ENCODE measurements at places on chromosomes 1 and 21. TPM values are rescaled to one million over a fixed set of nuclear protein-coding genes. Genes with fewer than 3 reads are reported as not detected.

- ATAC-seq = no peak
Observed at GRCh38 chr1:23673086-23673813, 18.4 kb upstream of the RPL11 start.

DNA sequence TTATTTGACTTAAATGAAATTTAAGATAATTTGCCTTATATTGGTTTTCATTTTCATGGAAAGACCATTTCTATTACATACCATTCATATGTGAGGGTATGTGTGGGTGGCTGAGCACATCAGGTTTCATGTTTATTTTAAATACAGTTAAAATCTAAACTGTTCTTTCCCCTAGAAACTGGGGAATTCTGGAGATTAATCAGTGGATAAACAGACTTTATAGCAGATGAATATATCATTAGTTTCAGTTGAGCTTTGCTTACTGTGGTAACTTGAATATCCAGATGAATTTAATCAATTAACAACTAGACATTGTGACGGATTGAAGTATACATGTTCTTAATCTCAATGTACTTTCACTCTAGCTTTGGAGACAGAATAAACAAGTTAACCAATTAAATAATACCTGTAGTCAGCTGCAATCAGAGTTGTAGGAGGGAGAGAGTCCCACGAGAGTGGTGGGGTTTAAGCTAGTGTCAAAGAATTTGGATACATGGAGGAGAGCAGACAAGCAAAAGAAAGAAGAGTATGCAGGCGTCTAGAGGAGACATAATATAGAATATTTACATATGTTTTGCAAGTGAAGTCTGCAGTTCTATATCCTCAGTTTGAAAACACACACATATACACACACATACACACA is 97.6 kb downstream of the PDE4B start:
- no peak for ATAC-seq

The SAMD11 gene
- 14.2 TPM for total RNA-seq

GRCh38 chr21:42471206-42471605 is 24.8 kb downstream of the RSPH1 start:
- no peak for ATAC-seq

DNA sequence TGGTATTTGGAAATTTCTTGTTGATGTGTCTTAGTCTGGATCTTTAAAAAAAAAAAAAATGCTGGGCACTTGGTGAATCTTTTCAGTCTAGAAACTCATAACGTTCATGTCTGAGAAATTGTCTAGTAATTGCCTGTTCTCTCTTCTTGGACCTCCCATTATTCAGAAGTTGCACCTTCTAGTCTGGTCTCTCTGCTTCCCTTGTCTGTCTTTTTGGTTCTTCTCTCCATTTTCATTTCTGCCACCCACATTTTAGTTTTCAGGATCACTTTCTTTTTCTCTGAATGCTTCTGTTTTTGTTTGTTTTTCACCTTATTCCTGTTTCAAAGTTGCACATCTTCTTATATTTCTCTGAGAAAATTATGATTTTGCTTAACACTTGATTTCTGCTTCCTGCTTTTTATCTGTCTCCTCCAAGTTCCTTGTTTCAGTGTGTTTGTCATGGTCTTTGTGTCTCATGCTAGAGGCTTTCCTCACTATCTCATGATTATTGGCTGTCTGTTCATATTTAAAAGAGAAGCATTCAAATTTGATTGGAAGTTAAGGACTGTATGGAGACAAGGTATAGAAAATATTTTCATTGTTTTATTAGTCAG is 21.3 kb downstream of the BACE2 start:
- ATAC-seq = no peak

DNA sequence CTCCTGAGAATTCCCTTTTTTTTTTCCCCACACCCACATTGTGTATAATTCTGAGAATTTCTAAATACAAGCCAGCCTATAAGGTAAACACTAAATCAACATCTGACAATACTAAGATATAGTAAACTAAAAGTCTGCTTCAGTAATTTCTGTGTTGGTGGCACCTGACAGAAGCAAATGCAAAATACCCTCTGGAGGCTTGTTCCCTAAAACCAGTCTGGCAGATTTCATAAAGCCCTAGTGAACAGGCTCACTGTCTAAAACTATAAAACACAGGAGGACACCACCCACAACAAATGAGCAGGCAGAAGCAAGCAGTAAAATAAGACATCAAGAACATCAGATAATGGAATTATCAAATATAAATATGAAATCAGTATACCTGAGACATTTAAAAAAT is 11.5 kb downstream of the TRIM33 start:
- no peak for ATAC-seq

- no peak for ATAC-seq
Observed at GRCh38 chr1:110254604-110255391, 44.7 kb downstream of the KCNC4 start.

The SV2A gene
- 7.9 TPM for total RNA-seq

GRCh38 chr1:222886194-222886854 is 71.5 kb downstream of the DISP1 start:
- no peak for ATAC-seq

The WNT2B gene
- total RNA-seq = 2.8 TPM

The C1QTNF12 gene
- 1.8 TPM for total RNA-seq

- no peak for ATAC-seq
Observed at GRCh38 chr1:147156642-147157041, 15.6 kb downstream of the PRKAB2 start.

DNA sequence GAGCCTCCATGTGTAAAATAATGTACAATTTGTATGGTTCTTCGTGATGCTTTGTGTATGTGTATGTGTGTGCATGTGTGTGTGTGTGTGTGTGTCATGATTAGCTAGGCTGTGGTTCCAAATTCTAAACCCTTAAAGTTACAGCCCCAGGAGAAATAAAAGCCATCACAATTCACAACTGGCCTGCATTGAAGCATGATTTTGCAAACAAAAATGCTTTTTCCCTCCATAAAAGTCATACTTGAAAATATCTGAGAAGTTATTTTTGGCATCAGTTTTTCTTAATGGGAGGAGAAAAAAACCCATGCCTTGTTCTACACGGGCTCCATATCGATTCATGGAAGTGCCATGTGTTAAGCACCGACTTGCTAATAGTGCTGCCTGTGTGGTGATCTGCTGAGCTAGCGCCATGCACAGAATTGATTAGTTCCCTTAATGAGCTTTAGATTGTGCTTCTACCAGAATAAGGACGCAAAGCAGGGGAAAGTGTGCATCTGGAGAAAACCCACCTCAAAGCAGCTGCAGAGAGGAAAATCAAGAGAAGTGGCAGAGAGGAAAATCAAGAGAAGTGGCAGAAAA is 207.3 kb downstream of the DSCAM start:
- no peak for ATAC-seq

GRCh38 chr1:18041685-18042355 is 65.8 kb upstream of the IGSF21 start:
- ATAC-seq = no peak

The KCNQ4 gene
- total RNA-seq = 10.3 TPM

DNA sequence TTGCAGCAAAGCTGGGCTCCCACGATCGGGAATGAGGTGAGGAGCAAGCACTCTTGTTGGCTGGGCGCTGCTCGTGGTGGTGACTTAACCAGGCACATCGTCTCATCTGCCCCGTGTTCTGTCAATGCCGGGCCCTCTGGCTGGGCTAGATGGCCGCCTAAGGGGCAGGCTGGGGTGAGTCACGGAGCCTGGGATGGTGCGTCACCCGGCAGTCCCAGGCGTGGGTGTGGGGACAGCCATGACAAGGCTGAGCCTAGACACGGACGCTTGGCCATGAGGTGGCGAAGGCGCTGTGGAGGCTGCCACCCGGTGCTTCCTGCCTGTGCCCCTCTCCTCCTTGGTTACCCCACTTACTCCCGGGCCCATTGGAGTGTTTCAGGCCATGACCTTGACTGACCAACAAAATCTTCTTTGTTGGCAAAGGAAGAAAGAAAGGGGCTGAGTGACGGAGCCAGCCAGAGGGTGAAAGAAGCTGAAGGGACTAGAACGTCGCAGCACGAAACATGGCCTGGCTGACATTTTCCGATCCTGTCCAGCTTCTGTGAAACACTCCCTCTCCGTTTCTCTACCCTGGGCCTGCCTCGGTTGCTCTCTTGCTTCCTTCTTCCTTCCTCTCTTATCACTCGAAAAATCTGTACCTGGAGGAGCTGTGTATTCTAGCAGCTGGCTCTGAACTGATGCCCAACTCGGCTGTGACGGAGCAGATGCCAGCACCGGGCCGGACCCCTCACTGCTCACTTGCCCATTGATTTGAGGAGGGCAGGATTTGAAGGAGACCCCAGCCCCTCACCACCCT is 596 bp downstream of the CD247 start:
- ATAC-seq = no peak

DNA sequence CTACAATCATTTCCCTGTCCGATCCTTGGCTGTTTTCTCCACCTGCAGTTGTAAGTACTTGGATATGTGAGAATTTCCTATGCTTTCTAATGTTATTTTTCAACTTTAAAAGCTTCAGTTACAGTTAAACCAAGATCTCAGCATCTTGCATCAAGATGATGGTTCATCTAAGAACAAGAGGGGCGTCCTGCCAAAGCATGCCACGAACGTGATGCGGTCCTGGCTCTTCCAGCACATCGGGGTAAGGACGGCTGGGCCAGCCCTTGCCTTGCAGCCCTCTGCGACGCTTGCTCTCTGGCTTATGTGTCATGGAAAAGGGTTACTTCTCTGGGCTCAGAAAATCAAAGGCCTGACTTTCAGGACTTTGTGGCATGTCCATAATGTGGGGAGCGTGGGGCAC is 46.8 kb downstream of the PKNOX1 start:
- ATAC-seq = no peak

DNA sequence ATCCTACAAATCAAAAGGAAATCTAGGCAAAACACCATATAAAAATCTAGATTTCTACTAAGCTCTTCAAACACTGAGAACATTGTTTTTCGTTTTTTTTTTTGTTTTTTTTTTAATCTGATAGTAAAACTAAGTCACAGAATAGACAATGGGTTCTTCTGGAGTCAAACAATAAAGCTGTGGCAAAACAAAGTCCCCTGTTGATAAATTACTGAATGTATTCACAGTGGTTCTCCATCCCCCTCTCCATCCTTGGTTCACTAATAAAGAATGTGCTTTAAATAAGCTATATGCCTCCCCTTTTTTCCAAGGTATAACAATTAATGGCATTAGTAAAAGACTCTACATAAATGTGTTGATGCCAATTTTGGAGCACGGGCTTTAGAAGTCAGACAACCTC is 16.7 kb upstream of the ATP1B1 start:
- no peak for ATAC-seq

DNA sequence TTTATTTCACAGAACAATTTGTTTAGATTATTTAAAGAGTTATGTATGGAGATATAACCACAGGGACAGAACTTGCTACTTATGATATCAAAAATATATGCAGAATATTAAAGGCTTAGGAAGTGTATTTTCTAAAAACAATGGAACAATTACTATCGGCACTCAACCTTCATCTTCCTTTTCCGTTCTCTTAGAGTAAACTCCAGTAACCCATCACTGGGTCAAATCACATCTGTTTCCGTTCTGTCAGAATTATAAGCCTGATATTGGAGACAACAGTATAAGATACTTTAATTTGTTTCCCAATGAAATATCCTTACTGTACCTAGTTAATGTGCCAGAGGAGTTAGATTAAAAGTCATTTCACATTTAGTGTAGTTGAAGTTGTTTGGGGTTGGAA is 32.2 kb downstream of the DTL start:
- ATAC-seq = no peak

DNA sequence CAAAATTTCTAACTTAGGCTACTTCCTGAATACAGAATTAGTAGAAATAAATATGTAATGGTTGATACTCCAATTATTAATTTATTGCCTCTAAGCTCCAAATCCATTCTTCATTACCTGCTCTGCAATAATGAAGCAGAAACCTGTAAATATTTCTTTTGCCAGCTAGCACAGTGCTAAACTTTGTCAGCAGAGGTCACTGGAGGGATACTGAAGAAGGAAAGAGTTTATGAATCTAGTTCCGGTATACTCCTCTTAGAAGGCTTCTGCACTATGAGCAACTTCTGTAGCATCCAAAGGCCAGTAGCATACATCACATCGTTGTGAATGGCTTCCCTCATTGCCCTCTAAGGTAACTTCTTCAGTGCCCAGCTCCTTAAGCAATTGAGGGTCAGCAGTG is 81.0 kb upstream of the LHX8 start:
- ATAC-seq = no peak

The SYPL2 gene
- 2.0 TPM for total RNA-seq

The CELA3B gene
- total RNA-seq = not detected

GRCh38 chr1:177392336-177392735 is 221.6 kb downstream of the BRINP2 start:
- ATAC-seq = no peak

GRCh38 chr1:187854457-187854856 is 1025.7 kb downstream of the PLA2G4A start:
- no peak for ATAC-seq

DNA sequence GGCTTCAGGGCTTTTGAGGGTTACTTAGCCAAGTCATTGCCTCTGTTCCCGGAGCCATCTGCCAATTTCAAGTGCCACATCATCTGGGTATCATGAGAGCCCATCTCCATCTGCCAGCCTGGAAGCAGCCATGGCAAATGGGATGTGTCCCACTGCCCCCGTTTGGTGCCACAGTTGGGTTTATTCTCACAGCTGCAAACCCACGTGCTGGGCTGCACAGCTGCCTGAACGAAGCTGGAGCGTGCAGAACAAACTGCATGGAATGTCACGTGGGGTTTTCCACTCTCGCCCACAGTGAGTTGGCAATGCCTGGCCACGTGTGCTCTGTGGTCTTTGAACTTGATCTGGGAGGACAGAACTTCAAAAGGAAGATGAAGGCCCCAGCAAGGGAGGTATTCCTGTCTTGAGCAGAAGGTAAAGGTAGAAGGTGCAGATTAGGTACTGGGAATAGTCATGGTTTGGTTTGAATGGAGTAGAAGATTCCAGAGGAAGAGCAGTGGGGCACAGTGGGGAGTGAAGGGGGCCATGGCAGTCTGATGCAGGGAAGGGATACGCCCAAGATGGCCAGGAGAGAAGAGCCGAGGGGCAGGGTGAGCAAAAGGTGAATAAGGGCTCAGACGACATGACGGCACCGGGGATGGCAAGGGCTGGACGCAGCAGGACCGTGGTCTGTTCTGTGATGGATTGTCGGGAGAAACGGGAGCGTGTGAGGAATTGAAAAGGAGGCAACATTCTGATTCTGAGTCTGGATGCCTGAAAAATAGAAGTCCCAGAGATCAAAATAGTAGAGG is 222.0 kb downstream of the KAZN start:
- no peak for ATAC-seq

- no peak for ATAC-seq
Observed at GRCh38 chr21:26892151-26892550, 46.9 kb upstream of the ADAMTS1 start.

DNA sequence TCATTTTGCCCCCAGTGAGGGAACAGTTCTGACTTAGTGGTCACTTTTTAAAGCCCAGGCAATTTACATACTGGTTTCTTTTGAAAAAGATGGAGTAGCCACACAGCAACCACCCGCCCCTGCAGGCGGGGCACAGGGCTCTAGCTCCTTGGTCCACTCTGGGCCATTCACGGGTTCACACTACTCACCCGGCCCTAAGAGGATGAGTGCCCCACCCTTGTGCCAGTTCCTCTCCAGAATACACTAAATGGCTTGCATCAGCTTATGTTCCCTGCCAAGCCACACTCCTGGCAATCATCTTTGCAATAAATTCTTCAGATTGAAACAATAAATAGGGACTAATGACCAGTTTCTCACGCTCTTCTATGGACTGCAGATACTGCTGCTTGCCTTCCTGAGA is 15.7 kb upstream of the ATP13A2 start:
- no peak for ATAC-seq
